ENCODE measurements at places on chromosomes 3 and 15.

GRCh38 chr3:36060950-36061349, 319.4 kb upstream of the STAC start:
- DNase-seq, result no peak

DNA sequence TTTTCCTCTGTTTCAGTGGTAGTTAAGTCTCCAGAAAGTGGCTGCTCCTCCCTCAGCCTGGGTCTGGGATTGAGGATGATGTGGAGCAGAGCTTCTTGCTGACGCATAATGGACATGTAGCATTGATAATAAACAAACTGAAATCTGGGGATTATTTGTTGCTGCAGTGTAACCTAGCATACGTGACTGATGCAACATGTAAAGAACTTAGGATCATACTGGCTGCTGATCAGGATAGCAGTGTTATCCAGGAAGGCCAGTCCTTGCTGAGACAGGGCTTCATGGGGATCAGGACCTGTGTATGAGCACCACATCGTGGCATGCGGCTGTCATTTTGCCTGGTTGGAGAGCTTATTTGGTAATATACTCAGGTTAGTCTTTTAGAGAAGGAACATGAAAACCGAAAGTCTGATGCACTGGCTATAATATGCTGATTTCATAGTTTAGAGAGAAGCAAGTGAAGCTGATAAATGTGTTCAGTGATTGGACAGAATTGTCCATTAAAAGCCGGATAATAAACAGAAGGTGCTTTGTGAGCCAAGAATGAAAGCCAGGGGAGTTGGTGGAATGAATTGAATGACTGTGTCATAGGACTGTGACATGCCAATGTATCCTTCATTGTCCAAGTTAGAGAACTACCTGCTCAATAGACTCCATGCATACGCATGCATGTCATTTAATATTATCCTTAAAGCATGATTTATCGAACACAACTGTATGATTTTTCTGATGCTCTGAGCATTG, 4.1 kb downstream of the MINAR1 start:
- no peak for DNase-seq

DNA sequence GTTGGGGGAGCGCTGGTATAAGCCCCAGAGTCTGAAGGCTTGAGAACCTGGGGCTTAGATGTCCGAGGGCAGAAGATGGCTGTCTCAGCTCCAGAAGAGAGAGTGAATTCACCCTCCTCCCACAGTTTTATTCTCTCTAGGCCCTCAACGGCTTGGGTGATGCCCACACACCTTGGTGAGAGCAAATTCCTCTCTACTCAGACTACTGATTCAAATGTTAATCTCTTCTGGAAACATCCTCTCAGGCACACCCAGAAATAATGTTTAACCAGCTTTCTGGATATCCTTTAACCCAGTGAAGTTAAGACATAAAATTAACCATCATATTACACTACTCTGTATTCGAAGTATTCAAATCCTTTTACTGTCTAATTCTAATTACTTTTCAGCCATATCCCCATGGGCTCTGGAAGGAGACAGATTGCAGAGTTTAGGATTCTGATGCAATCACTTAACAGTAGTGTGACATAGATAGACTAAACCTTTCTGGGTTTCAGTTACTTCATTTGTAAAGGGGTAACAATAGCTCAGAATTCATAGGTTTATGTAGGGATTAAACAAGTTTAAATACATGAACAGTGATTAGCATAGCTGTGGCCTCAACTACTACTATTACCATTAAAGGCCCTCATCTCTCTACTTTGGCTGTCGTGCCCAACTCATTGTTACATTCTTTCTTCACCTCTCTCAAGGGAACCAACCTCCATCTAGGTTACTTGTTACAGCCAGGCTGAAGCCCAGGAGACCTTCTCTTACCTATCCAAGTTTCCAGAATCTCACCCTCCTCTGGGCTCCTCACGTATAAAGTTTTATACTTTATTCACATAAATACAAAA, 25.7 kb upstream of the ANO10 start:
- no peak for DNase-seq

DNA sequence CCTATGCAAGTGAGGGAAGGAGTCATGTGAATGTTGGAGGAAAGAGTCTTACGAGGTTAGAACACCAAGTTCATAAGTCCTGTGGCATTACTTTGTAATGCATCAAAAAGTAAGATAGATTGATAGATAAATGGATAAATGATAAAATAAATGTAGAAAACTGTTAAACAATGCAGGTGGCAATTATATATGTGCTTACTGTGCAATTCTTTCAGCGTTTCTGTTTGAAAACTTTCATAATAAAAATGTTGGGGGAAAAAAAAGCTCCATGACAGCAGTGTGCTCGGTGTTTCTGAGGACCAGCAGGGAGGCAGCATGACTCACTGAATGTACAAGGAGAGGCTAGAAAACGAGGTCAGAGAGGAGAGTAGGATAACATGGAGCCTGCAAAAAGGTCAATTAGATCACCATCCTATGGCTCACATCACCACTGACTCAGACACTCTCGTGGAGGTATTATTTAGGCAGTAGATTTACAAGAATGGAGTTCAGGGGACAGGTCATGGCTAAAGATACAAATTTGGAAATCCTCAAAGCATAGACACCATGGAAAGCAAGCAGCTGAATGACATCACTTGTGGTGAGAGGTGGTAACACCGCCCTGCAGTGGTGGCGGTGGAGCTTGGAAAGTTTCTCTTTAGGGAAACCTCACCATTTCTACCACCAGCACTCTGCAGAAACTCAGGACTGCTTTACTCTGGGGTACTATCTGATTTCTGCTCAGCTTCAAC, 219.8 kb downstream of the CTNNB1 start:
- no peak for DNase-seq

DNA sequence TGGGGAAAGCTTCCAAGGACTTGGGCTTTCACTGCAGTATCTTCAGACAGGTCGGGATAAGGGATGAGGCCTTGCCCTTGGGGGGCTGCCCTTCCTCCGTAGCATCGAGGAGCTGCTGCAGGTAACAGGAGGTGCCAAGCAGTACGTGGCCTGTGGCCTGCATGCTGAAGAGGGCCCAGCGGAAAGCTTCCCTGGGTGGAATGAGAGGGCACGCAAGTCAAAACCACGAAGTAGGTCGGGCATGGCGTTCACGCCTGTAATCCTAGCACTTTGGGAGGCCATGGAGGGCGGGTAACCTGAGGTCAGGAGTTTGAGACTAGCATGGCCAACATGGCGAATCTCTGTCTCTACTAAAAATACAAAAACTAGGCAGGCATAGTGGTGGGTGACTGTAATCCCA, 12.9 kb downstream of the CIDEC start:
- DNase-seq, result peak; percentile 56

GRCh38 chr3:16211176-16211904, 36.9 kb downstream of the GALNT15 start:
- no peak for DNase-seq

DNA sequence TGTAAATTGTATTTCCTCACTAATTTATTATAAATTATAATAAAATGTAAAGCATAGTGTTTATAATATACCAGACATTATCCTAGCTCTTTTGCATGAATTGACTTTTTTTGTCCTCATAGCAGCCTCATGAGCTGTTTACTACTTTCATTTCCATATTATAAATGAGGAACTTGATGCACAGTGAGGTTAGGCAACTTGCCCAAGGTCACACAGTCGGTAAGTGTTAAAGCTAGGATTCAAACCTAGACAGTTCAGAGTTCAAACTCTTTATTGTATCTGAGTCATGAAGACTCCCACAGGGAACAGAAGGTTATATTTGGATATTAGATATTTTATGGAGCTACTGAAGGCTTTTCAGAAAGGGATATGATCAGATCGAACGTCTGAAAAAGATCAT, 322.2 kb upstream of the SATB1 start:
- no peak for DNase-seq

DNA sequence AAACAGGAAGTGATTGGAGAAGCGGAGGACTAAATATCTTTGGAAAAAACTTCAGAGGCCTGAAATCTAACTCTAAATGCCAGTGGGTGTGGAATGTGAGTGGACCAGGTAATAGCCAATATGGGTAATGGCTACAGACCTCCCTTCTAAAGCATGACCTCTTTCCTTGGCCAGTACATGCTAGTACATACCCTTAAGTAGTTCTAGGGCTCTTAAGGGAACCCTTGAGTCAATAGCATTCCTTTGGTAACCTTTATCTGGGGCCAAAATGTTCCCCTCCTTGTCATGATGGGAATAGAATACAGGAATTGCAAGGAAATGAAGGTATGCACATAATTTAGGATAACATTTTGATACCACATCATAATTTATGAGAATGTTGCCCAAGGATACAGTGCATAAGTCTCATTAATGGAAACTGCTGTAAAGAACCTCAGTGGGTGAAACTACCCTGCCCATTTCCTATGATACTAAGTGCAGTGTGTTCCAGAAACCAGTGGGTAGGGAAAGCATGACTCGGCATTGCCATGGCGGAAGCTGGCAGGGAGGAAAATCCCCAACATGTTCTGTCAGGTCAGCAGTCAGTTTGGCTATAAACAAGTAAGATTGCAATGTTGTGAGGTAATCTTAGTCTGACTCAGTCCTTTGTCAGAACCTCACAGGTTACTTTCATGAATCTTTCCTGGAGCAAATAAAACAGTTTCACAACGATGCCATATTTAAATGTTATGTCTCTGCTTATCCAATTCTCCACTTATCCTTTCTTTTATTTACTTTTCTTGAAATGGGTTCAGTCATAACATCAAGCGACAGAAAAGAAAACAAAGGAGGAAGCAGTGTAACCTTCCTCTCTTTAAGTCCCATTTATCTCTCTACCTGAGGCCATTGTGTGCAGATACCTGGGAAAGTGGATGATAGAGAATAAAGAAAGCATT, 23.5 kb upstream of the RAP2B start:
- DNase-seq, result no peak

DNA sequence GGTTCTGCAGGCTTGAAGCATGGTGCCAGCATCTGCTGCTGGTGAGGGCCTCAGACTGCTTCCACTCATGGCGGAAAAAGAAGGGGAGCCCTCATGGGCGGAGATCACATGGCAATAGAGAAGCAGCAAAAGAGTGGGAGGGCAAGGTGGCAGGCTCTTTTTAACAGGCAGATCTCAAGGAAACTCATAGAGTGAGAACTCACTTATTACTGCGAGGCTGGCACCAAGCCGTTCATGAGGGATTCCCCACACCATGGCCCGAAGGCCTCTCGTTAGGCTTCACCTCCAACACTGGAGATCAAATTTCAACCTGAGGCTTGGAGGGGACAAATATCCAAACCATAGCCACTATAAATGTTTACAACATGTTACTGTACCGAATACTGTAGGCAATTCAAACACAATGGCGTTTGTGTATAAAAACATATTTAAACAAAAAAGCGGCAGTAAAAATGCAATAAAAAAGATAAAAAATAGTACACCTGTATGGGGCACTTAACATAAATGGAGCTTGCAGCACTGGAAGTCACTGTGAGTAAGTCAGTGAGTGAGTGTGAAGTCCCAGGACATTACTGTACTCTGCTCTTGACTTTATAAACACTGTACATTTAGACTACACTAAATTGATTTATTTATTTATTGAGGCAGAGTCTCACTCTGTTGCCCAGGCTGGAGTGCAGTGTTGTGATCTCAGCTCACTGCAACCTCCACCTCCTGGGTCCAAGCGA, 18.8 kb upstream of the MOBP start:
- DNase-seq, result no peak

Data from spleen (tissue), 13 donors.